ENCODE measurements at places on chromosomes 11 and 22.

DNA sequence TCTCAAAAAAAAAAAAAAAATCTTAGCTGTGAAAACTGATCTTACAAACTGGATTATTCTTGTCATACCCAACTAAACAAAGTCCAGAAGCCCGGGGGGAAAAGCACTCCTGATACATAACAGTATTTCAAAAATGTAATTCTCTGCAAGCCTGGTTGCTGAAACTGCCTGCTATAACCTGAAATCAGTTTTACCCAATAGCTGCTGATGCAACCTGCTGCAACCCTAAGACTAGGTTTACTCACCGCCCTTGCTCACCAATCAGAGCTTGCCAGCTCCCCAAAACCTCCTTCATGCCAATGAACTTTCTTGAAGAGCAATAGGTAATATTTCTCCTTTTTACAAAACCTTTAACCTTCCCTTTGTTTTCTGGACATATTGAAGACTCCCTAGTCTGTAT lies 12.4 kb downstream of the FGF19 start:
- DNase-seq: no peak

- no peak for DNase-seq
Observed at GRCh38 chr11:87832211-87832610, 343.0 kb downstream of the RAB38 start.

DNA sequence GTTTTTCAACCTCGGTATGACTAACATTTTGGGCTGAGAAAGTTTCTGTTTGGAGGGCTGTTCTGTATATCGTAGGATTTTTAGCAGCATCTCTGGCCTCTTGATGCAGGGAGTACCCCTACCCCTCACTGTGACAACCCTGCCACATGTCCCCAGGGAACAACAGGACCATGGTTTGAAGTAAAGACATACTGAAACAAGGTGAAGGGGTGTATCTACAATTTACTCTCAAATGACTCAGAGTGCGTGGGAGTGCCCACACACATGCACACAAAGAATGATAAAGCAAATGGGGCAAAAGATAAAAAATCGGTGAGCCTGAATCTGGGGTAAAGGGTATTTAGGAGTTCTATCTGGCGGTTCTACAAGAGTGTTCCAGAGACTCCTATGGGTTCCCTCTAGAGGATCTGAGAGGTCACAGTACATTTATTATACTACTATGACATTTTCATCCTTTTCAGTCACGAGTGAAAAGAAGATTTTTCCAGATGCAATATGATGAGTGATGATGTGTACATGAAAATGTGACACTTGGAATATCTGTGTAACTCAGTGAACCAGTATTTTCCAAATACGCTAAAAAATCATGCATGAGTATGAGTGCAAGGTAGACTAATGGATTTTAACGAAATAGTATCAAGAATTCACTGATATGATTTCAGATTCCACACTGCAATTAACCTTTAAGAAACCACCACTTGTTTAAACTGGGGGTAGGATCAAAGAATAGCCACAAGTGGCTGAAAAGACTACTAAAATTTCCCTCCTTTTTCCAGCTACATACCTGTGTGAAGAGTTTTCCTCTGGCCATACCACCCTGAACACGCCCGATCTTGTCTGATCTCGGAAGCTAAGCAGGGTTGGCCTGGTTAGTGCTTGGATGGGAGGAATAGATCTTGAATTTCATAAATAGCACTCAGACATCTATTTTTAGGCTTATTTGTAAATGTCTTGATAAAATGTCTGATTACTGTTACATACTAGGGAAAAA lies 56.3 kb upstream of the YPEL1 start:
- no peak for DNase-seq

DNA sequence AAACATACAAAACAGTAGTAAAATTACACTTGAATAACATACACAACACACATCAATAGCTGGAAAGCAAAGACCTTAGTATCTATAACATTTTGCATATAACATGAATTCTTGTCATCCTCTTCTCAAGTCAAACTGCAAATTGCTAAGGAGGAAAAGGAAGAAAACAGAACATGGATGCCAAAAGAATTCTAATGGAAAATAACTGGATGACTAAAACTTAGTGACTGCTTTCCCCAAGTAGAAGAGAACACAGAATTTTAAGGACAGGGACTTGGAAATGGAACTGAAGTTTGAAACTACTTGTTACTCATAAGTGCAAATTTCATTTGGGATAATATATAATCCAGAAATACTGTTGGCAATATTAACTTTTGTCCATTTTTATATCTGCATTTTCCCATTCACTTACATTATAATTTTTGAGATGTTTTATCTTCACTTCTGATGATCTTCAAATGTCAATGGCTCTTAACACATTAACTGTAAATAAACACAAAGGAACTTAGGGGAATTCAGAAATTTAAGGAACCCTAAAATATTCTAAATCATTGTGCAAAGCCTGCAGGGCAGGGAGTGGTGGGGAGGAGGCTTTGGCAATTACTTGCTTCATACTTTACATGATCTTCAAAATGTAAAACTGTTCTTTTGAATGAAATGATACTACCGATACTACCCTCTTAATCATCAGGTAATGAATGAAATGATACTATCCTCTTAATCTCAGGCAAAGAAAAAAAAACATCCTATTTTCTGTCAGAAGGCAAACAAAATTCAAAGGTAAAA lies 9.9 kb downstream of the MTMR2 start:
- no peak for DNase-seq

DNA sequence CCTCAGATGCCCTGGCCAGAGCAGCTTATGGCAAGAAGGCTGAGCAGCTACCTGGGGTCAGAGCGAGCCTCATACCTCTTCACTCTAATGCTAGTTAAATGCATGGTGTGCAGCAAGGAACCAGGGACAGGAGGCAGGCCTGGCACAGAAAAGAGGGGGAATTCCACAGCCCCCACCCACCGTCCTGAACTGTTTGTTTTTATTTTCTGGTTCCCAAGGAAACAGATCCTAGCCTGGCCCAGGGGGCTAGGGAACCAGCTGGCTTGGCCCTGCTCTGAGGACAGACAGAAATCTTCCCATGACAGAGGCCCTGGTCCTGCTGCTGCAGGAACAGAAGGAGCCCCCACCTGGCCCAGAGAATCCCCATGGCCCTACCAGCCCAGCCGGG lies 40.4 kb downstream of the SLCO2B1 start:
- no peak for DNase-seq

- peak; percentile 56 for DNase-seq
Observed at GRCh38 chr22:49582181-49582580, 245.5 kb downstream of the BRD1 start.

- no peak for DNase-seq
Observed at GRCh38 chr11:7143908-7144307, 55.1 kb downstream of the RBMXL2 start.

DNA sequence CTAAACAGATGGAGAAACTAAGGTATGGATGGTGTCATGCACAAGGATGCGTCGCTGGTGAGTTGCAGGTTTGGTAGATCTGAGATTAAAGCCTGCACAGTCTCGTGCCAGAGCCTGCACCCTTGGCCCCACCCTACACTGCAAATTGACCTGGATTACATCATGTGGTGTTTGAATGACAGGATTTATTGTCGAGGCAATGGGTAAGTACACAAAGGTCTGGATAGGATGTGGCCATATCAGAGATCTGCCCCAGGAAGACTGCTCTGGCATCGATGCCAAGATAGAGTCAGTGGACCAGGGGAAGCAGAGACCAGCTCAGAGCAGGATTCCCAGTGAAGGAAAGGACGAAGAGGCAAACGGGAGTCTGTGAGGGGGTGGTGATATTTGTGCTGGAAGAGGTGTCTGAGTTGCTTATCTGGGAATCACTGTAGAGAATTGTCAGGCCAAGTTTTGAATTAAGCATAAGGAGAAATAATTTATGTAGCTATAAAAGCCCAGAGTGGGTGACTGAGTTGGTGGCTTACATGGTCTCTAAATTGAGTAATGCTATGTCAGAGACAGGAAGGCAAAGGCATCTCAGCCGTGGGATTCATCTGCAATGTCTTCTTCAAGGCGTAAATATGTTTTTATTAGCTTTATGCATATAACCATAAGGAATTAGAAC lies 499.6 kb upstream of the B3GAT1 start:
- DNase-seq: no peak

- no peak for DNase-seq
Observed at GRCh38 chr11:8098361-8098760, 17.4 kb downstream of the TUB start.

All from hippocampal formation (tissue), 2 donors.